ENCODE measurements at places on chromosomes 2 and 18.
A peak's percentile ranks its signal among the peaks of the same experiment; 100 is the strongest.

GRCh38 chr2:162734866-162735265 lies 103.7 kb downstream of the KCNH7 start:
- DNase-seq, result no peak

DNA sequence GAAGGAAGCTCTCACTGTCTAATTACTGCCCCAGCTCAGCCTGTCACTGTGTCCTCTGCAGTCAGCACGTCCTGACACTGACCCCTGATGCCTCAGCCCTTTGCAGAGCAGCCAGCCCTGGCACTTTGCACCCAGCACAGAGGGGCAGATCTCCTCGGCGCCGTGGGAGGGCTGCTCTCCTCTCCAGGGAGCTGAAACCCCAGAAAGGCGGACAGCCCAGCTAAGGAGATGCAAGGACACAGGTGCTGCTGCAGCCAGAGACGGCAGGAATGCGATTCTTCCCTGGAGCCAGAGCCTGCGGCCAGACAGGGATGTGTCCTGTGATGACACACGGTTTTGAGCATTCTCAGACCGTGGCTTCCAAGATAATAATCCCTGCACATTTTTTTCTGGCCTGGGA lies 34.5 kb upstream of the SIX3 start:
- no peak for DNase-seq

DNA sequence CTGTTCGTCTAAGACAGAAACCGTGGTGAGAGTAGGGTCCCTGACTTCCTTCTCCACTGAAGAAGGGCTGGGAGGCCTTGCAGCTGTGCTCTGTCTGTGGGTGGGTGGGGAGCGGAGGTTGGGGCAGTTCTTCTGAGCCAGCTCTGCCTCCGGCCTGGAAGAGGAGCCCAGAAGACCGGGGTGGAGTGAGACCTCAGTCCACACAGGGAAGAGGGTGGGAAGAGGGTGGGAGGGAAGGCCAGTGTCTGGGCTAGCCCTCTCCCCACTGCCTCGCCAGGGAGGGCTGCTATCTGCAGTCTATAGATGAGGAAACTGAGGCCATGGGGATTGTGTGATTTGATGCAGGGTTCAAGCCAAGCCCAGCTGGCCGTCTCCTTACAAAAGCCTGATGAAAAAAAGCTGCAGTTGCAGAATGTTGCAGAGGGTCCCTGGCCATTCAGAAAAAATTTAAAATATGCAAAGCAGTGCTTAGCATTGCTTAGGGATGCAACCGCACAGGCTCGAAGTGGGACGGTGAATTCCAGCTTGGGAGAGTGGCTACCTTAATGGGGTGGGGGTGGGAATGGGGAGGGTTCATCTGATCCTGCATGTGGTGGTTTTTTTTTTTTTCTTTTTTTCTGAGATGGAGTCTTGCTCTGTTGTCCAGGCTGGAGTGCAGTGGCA lies 181.6 kb upstream of the HS6ST1 start:
- peak; percentile 53 for DNase-seq

DNA sequence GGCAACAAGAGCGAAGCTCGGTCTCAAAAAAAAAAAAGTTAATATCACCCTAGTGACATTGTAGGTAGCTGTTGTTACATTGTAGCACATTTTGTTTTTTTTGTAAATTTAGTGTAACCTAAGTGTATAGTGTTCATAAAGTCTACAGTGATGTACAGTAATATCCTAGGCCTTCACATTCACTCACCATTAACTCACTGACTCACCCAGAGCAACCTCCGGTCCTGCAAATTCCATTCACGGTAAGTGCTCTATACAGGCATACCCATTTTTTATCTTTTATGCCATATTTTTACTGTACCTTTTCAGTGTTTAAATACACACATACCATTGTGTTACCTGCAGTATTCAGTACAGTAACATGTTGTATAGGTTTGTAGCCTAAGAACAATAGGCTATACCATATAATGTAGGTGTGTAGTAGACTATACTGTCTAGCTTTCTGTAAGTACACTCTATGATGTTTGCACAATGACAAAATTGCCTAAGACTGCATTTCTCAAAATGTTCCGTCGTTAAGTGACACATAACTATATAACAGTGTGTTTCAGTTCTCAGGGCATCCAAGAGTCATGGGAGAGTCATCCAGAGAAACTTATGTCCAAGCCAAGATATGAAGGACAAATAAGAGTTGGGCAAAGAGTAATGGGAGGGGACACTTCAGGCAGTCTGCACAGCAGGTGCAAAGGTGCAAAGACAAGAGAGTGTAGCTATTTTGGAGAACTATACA lies 68.4 kb downstream of the TANK start:
- no peak for DNase-seq

GRCh38 chr2:119126650-119127049 lies 31.9 kb downstream of the C1QL2 start:
- DNase-seq, result no peak

DNA sequence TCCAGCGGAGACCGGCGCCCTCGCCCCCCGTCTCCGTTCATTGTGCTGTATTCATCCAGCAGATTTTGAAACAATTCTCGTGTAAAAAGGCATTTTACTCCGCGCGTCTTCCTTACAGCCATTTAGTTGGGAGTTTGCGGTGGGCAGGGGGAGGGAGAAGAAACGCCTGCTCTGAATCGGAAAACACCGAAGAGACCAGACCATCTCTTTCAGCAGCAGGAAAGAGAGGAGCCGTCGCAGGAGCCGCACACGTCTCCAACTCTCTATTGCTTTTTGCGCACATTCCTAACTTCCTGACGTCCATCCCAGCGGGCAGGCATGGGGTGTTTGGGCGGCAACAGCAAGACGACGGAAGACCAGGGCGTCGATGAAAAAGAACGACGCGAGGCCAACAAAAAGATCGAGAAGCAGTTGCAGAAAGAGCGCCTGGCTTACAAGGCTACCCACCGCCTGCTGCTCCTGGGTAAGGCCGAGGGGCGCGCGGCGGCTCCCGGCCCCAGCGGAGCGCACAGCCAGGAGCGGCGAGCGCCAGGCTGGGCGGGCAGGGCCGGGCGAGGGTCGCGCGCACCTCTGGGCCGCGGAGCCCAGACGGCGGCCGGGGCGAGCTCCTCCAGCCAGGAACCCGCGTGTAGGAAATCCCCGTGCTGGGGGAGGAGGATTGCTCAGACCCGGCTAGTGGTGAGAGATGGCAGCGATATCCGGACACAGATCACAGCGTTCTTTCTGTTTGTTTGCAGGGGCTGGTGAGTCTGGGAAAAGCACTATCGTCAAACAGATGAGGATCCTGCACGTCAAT lies 63.2 kb downstream of the GNAL start:
- no peak for DNase-seq

DNA sequence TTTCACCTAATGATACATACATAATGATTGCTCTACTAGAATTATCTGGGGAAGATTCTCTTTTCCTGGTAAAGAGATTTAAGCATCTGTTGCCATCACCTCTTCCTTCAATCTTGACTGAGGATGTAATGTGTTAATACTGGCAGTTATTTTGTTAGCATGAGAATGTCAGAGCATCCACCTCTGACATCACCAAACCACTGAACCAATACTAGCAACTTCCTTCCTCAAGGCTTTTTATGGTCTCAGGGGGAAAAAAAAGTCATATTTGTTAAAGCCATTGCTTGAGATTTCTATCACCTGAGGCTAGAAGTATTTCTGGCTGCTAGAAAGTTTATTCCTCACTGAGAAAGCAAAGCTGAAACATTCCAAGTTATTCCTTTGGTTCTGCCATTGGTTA lies 48.5 kb downstream of the DSEL start:
- no peak for DNase-seq

GRCh38 chr2:173307293-173307692 lies 47.4 kb upstream of the CDCA7 start:
- DNase-seq, result no peak

DNA sequence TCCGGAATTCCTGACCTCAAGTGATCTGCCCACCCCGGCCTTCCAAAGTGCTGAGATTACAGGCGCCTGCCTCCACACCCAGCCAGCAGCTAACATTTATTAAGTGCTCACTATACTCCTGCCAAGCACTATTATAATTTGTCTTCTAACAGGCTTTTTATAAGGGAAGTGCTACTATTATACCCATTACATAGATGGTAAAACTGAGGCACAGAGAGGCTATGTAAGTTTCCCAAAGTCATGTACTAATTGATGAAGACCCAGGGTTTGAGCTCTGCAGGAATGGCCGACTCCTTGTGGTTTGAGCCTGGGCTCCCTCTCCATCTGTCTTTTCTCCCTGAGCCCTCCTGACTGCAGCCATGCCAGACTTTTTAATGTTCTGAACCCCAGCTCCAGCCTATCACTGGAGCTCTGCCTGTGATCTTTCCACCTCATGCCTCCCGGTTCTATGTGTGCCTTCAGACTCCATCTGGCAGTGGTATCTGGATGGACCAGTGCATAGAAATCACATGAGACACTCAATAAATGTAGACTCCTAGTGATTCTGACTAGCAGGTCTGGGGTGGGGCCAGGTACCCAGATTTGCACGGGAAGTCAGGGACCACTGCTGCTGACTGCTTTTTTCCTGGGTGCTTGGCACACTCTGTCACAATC lies 197.1 kb downstream of the NEDD4L start:
- DNase-seq, result no peak

- no peak for DNase-seq
These were observed 133.0 kb downstream of the WDSUB1 start for GRCh38 chr2:159153463-159153862.

GRCh38 chr2:237161189-237161588 lies 75.5 kb downstream of the COPS8 start:
- DNase-seq, result no peak

DNA sequence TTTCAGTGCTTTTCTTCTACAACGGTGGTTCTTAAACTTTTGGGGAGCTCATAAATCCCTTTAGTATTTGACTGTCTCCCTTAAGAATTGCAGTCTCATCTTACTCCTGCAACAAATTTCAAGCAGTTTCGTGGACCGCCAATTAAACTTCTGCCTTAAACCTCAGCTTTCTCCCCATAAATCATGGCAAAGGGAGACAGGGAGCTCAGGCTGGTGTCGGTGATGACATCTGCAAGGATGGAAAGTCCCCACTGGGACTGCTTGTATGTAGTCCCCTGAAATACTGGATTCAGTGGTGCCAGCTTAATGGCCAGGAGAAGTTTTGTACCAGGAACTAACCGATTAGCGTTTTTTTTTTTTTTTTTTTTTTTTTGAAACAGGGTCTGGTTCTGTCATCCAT lies 148.7 kb upstream of the ITGA6 start:
- no peak for DNase-seq

DNA sequence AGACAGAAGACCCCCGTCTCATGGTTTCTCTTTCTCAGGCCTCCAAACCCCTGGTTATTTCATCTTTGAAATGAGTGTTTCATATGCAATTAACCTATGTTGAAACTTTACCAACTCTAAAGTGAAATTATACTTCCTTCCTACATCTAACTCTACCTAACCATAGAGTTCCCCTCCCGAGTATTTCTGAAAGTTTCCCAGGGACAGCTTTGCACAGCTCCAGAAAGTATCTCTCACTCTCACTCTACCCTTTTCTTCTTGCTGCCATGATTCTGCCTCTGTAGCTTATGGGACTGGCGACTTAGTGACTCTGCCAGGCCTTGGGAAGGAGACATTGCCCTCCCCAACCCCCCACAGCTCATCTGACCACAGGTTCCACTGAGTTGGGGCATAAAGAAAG lies 107.9 kb downstream of the B3GNT2 start:
- no peak for DNase-seq

GRCh38 chr2:8379549-8379948 lies 302.3 kb upstream of the ID2 start:
- DNase-seq, result no peak

- DNase-seq, result no peak
These were observed 230.8 kb downstream of the SRBD1 start for GRCh38 chr2:45380131-45380836.

- DNase-seq, result no peak
These were observed 90.9 kb upstream of the CERS6 start for GRCh38 chr2:168365094-168365621.

DNA sequence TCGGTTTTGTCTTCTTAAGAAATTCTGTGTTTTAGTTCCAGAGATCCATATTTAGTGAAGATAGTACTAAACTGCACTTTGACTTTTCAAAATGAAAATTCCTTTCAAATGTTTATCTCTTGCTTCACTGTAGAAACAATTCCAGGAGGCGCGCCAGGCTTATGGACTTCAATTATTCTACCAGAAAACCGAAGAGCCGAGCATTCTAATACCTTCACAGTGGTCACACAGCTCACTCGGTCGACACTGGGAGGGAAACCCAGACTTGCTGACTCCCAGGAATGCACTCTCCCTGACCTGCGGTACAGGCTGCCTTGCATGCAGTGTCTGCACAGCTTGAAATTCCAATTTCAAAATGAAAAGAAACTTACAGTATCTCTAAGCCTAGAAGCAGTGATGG lies 119.9 kb upstream of the PIEZO2 start:
- no peak for DNase-seq

- DNase-seq, result no peak
These were observed 72.7 kb downstream of the PTPN2 start for GRCh38 chr18:12811191-12811950.

Measured in fibroblast of skin of left quadriceps (primary cell).